ENCODE measurements at places on chromosomes 5 and 9.

GRCh38 chr5:173673295-173674101 is 57.0 kb upstream of the BOD1 start:
- DNase-seq: no peak

- no peak for DNase-seq
Measured at GRCh38 chr5:179242676-179243075, 102.6 kb downstream of the ADAMTS2 start.

- DNase-seq: peak; percentile 56
Measured at GRCh38 chr9:89079391-89079790, 88.1 kb downstream of the S1PR3 start.

- DNase-seq: peak; percentile 71
Measured at GRCh38 chr5:14917719-14918118, 46.1 kb upstream of the ANKH start.

GRCh38 chr9:113350937-113351336 is 1.6 kb downstream of the BSPRY start:
- DNase-seq: no peak

DNA sequence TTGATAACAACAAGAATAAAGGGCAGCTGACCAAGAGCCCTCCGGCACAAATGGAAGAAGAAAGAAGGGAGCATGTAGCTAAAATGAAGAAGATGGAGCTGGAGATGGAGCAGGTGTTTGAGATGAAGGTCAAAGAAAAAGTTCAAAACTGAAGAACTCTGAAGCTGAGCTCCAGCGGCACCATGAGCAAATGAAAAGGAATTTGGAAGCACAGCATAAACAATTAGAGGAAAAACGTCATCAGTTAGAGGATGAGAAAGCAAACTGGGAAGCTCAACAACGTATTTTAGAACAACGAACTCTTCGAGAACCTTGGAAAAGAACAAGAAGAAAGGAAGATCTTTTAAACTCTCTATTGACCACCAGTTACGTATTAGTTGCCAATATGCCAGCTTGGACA is 100.9 kb downstream of the GABBR2 start:
- peak; percentile 80 for DNase-seq

GRCh38 chr9:73153793-73154227 is 2.1 kb downstream of the ANXA1 start:
- peak; percentile 76 for DNase-seq

DNA sequence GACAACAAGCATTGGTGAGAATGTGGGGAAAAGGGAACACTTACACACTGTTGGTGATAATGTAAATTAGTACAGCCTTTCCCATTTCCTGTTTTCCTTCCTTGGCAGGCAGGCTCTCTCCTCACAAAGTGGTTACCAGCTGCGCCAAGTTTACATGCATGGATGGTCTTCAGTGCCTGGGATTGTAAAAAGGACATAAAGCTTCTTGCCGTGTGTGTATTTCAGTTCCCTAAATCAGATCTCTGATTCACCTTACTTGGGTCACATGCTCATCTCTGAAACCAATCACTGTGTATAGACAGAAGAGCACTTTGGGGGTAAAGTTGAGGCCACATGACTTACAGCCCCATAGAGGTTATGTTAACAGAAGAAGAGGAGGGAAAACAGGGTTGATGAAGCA is 92.8 kb downstream of the CAVIN4 start:
- DNase-seq: no peak

- peak; percentile 84 for DNase-seq
Measured at GRCh38 chr9:129750013-129750638, 2.7 kb downstream of the PTGES start.

DNA sequence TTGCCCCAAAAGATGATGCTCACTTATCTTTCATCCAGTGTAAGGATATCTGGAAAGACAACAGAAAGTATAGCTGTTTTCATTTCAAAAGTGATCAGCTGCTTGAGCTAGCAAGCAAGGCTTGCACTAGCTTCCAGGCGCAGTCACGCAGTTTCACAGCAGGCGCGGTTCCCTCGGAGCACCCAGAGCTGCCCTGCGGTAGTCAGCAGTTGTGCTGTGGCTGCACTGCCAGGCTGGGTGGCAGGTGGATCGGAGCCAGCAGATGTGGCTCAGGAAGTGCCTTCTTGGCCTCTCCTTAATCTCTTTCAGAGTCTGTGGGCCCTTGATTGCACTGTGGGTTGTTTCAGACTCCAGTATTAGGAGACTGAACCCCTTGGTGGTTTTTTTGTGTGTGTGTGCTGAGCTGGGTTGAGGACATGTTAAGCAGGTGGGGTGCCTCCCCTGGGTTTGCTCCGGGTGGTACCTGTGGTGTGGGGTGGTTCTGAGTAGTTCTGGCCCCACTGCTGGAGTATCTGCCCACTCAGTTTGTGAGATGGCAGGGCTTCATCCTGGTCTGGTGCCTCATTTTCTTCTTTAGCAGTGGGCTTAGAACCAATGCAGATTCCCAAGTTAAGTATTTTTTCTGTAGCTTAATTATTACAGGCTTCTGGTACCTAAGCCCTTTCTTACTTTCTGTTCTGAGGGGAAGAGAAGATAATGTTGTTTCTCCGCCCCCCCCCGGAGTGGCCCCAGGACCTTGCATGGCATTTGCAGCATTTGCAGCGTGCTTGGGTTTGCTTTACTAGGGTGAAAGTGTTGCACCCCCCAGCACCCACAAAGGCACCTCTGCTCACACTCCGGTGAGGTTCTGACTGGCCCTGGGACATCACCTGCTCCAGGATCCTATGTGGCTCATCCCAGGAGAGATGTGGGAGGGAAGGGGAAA is 16.4 kb downstream of the TENT4A start:
- no peak for DNase-seq

DNA sequence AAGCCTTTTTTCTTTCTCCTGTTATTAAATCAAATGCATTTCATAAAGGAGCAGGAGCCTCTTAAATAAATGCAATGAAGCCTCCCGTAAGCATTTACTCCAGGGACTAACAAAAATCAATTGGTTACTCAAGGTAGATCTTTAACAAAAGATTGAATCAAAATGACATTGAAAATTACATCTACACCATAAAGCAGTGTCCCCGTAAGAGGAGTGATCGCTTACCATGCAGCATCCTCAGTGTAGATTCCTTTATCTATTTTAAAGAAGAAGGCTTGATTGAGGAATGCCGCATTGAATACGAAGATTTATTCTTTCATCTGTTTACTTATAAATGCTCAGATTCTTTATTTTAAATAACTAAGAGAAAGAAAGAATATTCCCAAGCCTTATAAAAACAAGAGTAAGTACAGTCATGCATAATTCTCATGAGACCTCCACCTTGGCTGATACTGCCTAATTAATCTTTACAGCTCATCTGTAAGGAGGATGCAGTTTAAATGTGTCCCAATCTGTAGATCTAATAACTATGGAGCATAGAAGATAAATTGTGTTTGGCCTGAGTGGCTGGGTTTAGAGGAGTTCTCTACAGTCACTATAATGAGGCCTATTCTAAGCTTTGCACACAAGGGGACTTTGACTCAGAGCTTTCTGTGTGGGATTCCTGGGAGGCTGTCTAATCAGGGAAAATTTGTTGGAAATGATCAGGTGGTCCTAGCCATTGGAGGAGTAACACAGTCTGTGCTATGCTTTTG is 55.1 kb downstream of the PLPPR1 start:
- no peak for DNase-seq

DNA sequence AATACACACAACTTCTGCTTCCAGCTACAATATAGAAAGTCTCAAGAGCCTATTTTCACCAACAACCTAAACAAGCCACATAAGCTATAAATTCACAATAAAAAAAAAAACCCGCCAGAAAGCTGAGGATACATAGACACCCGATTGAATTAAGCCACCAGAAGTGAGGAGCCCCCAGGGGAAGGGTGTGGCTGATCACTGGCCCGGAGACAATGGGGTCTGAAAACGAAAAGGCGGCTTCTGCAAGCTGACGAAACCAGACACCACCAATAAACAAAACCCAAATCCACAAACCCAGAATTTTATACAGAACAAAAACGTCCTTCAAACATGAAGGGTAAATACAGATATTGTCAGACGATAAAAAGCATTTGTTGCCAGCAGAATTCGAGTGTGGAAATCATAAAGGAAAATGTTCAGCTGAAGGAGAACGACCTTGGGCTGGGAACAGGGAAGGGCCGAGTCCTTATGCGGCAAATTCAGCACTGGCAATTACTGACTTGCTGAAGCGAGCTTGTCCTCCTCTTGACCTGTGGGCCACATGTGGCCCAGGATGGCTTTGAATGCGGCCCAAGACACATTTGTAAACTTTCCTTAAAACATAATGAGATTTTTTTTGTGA is 39.6 kb upstream of the CEP72 start:
- no peak for DNase-seq

DNA sequence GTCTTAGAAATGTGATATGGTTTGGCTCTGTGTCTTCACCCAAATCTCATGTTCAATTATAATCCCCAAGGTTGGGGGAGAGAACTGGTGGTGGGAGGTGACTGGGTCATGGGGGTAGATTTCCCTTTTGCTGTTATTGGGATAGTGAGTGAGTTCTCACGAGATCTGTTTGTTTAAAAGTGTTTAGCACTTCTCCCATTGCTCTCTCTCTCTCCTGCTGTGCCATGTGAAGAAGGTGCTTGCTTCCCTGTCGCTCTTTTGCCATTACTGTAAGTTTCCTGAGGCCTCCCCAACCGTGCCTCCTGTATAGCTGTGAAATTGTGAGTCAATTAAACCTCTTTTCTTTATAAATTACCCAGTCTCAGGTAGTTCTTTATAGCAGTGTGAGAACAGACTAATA is 203.6 kb downstream of the ASTN2 start:
- no peak for DNase-seq

Data from fibroblast of mammary gland (primary cell).